ENCODE measurements at places on chromosomes 3 and 15.

GRCh38 chr15:39435244-39435643 lies 145.6 kb upstream of the THBS1 start:
- DNase-seq = no peak

- DNase-seq = no peak
Observed at GRCh38 chr3:60657972-60658371, 593.3 kb downstream of the FHIT start.

DNA sequence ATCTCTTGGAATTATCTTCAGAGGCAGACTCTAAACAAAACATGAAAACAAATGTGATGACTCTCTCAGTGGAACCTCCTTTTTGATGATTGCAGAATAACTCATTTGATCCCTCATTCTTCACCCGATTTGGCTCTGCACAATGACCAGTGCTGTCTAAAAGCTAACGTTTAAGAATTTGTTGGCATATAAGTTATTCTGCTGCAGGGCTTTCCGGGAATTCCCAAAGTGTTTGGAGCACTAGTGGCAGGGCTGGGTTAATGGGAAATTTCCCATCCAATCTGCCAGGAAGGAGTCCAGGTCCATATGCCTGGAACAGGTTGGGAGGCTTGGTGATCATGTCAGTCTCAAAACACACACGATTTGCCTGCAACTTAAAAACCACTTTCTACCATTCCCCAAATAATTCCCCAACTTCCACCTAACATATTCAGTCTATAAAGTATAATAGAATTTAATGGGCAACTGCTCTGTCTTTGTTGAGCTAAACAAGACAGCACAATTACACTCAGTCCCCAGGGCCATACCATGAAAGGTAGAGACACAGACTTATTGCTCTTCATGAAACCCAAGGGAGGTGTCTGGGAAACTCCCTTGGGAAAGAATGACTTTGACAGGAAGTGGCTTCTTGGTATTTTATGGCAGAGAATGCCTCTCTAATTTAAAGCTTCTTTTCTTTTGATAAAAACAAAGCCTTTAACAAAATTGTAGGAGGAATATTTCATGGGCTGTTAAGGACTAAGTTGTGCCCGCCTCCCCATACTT lies 38.0 kb downstream of the ARRDC4 start:
- no peak for DNase-seq

DNA sequence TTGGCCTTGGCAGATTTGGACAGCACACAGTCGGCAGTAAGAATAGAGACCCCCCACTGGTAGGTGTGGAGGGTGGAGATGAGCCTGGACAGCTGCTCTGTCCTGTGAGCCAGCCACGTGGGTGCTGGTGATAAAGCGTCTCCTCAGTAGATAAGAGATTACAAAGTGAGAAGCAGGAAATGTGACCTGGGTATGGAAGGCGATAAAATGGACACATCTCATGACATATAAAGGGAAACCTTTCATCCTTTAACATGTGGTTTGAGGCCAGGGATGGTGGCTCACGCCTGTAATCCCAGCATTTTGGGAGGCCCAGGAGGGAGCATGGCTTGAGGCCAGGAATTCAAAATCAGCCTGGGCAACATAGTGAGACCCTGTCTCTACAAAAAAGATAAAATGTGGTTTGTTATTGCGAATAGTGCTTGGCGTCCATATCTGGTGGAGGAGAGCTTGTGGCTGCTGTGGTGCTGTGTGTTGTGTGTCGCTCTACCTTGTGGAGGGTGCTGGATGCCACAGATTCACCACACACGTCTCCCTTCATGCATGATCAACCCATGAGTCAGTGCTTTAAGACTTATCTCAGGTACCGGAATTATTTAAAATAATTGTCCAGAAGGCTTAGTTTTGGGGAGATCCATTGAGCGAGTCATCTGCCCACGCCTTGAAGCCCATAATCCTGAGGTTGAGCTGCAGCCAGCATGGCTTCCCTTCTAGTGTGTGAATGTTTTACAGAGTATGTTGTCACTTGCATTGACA lies 157.0 kb downstream of the GABRG3 start:
- DNase-seq = no peak

DNA sequence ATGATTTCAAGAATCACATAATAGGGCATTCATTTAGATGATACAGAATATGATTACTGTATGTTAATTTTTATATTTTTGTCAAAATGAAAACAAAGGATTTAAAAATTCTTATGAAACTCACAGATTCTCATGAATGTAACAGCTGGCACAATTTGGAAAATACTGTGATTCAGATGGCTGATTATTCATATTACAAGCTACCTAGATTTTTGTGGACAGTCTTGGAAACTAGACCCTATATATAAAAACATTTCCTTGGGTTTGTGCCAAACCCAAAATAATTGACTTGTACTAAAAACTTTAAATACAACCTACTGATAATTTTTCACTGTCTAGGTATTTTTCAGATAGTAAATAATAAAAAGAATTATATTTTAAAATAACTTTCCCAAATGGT lies 26.2 kb downstream of the ZBED2 start:
- no peak for DNase-seq

DNA sequence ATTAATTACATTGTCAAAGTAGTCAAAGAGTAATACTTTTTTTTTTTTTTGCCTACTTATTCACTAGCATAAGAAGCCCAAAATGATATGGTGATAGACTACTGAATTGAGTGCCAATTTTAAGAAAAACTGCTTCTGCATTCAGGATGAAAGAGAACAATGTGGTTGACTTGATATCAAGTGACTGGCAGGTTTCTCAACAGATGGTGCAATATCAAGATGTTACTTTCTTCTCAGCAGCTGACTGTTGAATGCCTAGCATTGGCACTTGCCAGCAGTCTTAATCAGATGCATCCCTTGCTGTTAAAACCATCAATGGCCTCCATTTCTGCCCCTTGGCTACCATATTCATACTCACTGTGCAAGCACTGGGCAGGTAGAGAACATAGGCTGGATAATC lies 863.2 kb downstream of the GBE1 start:
- DNase-seq = no peak

Data from AG04449 (cell line).